ENCODE measurements at places on chromosomes 11 and 22.

GRCh38 chr11:100641456-100641855, 45.6 kb upstream of the ARHGAP42 start:
- no peak for DNase-seq

DNA sequence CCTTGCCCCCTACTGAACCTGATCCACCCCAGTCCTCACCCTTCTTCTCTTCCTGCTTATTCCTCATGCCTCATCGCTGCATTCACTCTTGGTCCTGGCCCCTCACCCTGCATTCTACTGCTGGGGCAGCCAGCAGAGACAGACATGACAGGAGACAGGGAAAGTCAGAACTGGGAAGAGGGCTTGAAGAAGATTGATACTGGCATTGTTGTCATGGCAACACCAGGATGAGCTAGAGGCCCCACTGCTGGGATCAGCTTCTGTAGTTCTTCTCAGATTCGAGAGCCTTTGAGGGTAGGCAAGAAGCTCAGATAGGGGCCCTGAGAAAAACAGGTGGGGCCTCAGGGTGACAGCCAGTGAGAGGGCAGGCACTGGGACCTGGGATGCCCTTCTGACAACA, 264.3 kb downstream of the MIAT start:
- no peak for DNase-seq

GRCh38 chr11:108718466-108718865, 53.6 kb downstream of the DDX10 start:
- DNase-seq, result no peak

DNA sequence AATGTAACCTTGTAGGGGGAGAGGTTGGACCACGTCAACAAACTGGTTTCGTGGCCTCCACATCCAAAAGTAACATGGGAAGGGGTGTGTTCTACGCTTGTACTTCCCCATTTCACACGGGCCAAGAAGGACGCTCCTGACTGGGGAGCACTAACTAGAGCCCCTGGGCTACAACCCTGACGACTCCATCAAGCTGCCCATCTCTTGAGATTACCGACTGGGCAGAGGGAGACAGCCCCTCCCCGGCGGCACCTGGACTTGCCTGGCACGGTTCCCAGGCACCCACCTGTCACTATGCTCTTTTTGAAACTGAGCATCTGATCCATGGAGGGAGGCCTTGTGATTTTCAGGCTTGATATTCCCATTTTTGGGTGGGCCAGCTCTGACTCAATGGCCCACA, 68.5 kb downstream of the SHANK2 start:
- no peak for DNase-seq

- no peak for DNase-seq
Observed at GRCh38 chr11:99020352-99021225, at the start of gene CNTN5. TSS of gene CNTN5 (plus strand) at chr11:99020949.

- no peak for DNase-seq
Observed at GRCh38 chr11:46247090-46247489, 30.4 kb upstream of the CREB3L1 start.

GRCh38 chr11:96054870-96055705, 131.2 kb upstream of the MTMR2 start:
- DNase-seq, result no peak

DNA sequence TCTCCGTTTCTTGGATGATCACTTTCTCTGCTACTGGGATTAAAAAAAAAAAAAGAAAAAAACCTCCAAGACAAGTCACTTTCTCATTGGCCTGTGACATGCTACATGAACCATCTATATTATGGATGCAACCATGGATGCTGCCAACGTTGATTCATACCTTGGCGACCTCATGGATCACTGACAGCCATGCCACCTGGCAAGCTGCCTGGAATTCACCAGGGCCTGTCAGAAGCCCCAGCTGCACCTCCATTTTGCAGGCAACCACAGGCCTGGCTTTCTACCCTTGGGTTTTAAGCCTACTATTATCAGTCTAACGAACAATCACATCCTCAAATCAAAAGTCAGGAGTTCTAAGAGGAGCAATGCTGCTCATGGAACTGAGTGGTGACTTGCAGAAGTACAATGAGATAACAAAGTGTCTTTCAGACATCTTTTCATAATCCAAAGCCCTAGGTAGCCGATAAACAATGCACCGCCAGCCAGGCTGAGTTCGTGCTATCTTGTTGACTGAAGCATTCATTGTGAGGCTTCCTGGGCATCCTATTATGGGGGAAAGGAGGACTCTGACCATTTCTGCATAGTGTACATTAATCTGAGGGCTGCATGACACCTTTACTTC, 48.0 kb upstream of the CADM1 start:
- DNase-seq, result no peak

DNA sequence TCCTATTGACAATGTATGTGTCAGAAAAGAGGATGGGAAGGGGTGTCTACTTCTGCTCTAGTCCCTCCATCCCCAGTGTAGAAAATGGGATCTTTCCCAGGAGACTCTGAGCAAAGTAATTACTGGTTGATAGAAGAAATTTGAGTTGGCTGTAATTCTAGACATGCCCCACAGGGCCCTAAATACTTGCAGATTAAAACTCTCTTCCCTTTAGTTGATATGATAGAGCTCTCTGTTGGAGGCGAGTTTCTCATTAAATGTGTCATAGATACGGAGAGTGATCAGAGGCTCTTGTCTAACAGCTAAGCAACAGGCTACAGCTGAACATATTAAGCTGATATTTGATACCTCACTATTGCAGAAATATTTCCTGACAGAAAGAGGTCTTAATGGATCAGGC, 32.9 kb downstream of the OR52E1 start:
- no peak for DNase-seq

DNA sequence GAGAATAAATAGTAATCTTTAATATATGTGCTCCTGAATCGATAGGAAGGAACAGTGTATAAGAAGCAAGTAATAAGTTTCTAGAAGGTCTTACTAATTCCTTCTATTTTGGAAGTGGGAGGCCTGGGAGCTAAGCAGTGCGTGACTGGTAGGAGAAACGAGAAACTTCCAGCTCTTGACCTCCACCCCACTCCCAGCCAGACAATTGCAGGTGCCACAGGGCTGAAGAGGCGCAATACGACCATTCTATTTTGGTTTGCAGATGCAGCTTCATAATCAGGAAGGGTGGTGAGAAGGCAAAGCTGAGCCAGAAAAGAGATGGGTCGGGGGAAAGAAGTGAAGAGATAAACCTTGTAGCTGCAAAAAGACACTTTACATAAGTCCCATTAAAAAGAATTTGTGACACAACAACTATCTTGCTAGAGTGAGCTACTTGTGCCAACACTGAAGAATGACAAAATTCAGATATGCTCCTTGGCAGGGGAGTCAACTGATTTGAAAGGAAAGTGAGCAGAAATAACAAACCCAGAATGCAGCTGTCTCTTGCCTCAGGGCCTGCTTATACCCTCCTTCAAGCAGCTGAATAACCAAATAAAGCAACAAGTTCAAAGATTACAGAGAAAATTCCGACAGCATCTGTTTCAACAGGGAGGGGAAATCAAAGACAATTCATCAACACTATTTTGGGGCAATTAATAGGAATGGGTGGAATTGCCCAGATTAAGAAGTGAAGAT, 35.1 kb downstream of the GRIA4 start:
- DNase-seq, result no peak

DNA sequence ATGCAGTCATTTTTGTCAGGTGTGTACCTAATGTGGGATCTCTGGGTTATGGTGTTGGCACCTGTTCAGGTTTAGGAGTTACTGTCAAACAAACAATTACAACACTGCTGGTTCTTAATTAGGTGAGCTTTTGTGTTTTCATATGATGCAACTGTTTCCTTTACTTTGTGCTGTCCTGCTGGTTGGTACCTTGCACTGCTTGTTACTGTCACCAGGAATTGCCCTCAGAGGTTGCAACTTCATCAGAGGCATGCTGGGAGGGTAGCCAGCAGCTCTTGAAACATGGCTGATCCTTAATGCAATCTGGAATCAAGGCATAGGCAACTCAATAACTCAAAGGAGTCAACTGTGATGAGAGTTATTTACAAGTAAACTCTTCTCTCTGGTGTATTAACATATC, 400.3 kb downstream of the MIAT start:
- no peak for DNase-seq

DNA sequence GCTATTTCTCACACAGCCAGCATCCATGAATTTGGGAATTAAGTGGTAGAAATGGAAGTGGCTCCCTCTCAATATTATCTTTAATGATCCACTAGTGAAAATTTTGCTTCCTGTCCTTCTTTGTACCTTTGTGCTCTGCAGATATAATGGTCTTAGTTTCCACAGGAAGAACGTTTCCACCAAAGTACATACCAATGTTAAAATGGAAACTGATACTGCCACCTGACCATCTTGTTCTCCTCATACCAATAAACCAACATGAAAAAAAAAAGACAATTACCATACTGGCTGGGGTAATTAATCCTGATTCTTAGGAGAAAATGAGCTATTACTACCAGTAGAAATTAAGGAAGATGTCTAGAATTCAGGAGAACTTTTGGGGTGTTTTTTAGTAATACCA, 32.3 kb downstream of the C11orf65 start:
- DNase-seq, result no peak

DNA sequence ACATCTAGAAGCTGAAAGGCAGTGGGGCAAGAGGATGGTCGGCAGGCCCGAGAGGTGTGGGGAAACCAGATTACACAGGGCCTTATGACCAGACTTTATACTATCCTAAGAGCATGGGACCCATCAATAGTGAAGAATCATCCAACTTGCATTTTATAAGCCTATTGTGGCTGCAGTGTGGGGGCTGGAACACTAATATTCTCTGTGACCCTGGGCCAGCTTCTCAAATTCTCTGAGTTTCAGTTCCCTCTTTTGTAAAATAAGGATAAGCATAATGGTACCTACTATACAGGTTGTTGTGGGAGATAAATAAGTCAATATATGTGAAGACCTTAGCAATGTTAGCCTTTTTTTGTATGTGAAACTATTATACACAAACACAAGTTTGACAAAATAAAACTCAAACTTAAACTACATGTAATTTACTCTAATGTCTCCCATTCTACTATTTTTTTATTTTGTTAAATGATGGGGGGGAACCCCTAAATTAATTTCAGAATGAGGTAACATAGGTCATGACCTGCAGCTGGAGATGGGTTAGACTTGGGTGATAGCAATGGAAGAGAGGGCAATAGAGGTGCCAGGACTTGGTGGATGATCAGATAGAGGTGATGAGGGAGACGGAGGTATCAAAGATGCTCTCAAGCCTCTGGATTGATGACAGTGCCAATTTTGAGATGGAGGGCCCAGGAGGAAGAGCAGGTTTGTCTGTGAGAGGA, 30.1 kb downstream of the SMCO4 start:
- no peak for DNase-seq

DNA sequence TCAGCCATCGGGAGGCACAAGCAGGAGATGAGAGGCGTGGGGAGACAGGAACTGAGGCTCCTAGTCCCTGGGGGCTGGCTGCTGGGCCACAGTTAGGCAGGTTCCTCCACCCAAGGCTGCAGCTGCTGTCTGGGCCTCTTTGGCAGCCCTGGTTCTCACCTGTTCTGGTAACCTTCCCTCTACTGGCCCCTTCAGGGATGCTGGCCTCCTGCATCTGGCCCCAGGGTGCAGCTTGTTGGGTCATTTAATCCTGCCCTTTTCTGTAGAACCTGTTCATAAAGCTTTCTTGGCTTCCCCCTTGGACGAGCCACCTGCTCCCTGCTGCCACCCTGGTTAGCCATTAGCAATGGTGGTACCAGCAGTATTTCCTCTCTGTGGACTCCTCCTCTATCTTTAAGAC, 5.5 kb downstream of the USH1C start:
- DNase-seq, result no peak

- no peak for DNase-seq
Observed at GRCh38 chr11:131422029-131422428, 51.6 kb downstream of the NTM start.

DNA sequence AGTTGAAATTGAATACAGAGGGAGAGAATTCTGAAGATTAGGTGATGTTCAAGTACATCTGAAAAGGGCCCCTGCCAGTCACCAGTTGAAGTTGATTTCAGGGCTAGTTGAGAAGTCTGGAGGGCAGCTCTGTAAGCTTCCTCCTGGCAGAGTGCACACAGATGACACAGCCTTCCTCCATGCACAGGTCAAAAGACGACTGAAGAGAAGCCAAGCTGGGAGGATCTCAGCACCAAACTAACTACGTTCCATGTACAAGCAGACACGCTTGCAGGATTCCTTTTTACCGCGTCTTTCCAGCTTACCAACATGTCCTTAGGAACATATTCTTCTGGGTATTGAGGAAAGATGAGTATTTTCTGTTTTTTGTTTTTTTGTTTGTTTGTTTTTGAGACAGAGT, 7.9 kb downstream of the BARX2 start:
- DNase-seq, result no peak

GRCh38 chr11:111644922-111645321, 42.7 kb downstream of the SIK2 start:
- no peak for DNase-seq

- DNase-seq, result no peak
Observed at GRCh38 chr11:78189851-78190250, 1.1 kb downstream of the USP35 start.

DNA sequence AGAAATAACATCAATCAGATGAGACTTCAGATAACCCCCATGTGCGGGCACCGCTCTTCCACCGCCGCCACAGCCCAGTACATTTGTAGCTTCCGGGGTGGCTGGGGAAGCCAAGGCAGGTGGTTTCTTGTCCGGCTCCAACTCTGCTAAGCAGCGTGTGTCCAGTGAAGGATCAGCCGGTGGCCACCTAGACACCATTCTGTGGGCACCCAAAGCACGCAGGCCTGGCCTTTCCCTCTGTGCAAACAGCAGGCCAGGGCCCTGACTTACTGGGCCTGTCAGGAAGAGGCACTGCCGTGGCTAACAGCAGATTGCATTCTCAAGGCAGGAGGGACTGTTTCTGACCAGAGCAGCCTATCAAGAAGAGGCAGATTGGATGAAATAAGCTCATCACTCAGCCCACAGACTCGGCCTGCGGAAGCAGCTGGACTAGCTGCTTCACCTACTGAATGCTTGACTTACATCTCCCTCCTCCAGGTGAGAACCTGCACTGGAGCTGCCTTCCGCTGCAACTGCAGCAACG, 74.8 kb downstream of the ETS1 start:
- DNase-seq, result no peak

DNA sequence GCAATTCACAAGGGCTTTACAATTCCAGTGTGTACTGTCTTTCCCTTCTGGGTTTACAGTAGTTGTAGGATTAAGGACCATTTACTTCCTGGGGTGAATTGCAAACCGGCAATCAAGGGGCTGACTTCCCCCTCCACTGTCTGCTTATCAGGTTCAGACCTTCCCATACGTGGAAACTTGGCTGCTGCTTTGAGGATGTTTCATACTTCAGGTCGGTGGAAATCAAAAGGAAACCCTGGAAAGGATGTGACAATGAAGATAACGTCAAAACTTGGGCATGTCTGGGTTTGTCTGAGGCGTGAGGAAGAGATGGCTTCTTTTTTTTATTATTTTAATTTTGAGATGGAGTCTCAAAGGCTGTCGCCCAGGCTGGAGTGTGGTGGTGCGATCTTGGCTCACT, 2.1 kb upstream of the RTCB start:
- DNase-seq, result no peak

- DNase-seq, result no peak
Observed at GRCh38 chr11:12120031-12121008, 9.9 kb downstream of the MICAL2 start.

All from activated T-helper 1 cell treated with anti-CD3 and anti-CD28 coated beads, Interleukin-2, amount 50 U/mL, for 16 hours (primary cell).